Activated CD4-positive, alpha-beta T cell treated with anti-CD3 and anti-CD28 coated beads for 24 hours (primary cell): ENCODE measurements at places on chromosomes 3 and 15.

DNA sequence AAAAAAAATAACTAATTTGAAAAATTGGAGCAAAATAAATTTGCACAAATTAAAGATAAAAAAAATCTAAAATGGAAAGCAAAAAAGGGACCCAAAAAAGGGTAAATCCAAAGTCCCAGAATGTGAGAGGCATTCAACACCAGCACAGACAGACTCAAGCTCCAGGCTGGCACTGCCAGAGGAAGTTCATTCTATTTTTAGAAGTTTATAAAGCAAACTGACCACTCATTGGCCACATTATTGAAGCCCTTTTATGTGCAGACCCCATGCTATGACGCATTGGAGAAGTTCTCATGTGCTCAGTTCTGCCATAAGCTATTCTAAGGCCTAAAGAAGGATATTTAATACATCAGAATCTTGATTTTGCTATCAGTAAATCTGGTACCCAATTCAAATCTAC lies 17.6 kb upstream of the BOC start:
- DNase-seq = no peak

DNA sequence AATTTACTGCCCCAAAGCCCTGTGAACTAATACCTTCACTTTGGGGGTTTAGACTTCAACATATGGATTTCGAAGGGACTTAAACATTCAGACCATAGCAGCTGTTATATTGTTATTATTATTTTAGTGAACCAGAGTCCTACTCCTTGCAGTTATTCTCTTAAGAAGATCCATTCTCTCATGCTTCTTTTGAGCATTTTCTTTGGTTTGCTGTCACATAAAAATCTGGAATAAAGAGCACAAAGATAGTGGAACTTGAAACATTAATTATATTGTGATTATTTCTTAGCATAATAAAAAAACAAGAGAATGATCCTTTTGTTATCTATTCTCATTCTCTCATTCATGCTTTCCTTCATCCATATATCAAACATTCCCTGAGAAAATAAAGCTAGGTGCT lies 166.4 kb upstream of the GBE1 start:
- DNase-seq = no peak

DNA sequence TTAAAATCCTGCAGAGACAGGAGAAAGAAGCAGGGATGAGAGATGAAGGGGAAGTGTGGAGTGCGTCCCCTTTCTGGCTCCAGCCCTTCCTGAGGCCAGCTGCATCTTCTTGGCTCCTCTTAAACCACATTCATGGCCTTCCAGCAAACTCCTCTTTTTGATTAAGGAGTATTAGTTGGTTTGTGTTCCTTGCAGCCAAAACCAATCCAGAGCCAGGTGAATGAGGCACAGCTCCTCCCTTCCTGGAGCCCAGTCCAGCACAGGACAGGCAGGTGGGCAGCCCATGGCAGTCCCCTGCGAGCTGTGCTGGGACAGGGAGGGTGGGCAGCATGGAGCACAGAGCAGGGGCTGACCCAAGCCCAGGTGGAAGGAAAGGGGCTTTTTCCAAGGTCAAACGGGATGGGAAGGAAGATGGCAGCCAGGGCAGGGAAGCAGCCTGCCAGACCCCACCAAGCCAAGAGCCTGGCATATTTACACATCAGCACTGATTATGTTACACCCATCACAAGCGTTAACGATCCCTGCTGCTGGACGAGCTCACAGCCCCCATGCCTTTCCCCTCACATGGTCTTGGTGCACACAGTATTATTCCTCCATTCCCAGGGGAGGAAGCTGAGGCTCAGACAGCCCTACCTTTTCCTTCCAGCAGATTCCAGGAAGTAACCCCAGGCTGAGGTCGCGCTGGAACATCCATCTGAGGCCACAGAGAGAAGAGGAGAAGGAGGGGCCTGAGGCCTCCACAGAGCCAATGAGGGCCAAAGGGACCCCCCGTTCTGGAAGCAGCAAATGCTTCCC lies 175.6 kb downstream of the SMAD6 start:
- no peak for DNase-seq

- DNase-seq = no peak
Observed at GRCh38 chr3:85667744-85668143, 709.0 kb downstream of the CADM2 start.

GRCh38 chr3:158109295-158109803 lies 540 bp upstream of the RSRC1 start:
- DNase-seq = no peak

- no peak for DNase-seq
Observed at GRCh38 chr3:10631224-10631623, 125.8 kb upstream of the ATP2B2 start.
